ENCODE measurements at places on chromosomes 1 and 21.

GRCh38 chr1:175887981-175888428, 144.6 kb upstream of the TNR start:
- H3K27ac ChIP-seq, result no peak overlapping the region
- no peaks in the 10 kb centered on the region for H3K36me3 ChIP-seq
- peaks cover 3% of the 10 kb centered on the region for H3K27me3 ChIP-seq
- DNase-seq, result no peak

DNA sequence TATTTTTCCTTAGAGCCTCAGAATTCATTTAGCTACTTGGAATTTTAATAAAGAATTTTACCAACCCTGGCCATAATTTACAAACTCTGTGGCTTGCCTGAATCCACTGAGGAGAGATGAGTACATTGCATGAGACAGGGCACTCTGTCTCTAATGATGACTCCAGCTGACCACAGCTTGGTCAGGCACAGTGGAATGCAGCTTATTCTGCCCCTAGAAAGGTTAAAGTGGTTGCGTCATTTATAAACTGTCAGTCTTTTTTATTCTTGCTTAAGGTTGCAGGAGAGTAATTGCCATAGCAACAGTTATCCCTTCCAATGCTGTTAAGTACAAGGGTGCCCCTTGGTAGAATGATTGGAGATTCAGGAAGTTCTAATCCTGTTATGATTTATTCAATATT, 28.3 kb downstream of the PDE4B start:
- no peaks in the 10 kb centered on the region for H3K27me3 ChIP-seq
- H3K4me3 ChIP-seq, result no peak overlapping the region
- H3K27ac ChIP-seq, result no peak overlapping the region
- DNase-seq, result no peak
- no peaks in the 10 kb centered on the region for H3K4me1 ChIP-seq
- no peaks in the 10 kb centered on the region for H3K36me3 ChIP-seq

GRCh38 chr1:219442611-219443061, 170.3 kb downstream of the ZC3H11B start:
- no peak overlapping the region for H3K27ac ChIP-seq
- H3K4me3 ChIP-seq, result no peak overlapping the region
- H3K4me1 ChIP-seq, result no peaks in the 10 kb centered on the region
- DNase-seq, result no peak
- H3K27me3 ChIP-seq, result no peaks in the 10 kb centered on the region

DNA sequence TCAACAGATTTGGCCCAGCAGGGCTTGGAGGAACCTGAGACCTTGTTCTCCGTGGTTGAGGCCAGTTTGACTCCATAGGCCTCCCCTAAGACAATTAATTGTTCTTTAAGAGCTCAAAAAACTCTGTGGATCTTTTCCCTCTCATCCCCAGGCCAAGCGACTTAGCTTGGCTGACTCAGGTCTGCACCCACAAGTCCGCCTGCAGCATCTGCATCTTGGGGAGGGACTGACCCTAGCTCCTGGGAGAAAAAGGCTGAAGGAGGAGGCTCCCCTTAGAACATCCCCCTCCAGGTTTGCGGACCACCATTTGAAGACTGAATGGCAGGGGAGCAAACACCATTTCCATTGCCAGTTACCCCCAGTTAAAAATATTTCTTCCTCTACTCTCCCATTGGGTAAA, 1.5 kb upstream of the HES2 start:
- H3K4me1 ChIP-seq, result peaks cover 15% of the 10 kb centered on the region
- DNase-seq, result no peak
- H3K36me3 ChIP-seq, result no peaks in the 10 kb centered on the region
- H3K27me3 ChIP-seq, result peaks cover 52% of the 10 kb centered on the region
- no peak overlapping the region for H3K27ac ChIP-seq

GRCh38 chr21:46210378-46211136, 18.0 kb downstream of the LSS start:
- no peaks in the 10 kb centered on the region for H3K27me3 ChIP-seq
- H3K4me1 ChIP-seq, result no peaks in the 10 kb centered on the region
- DNase-seq, result peak; percentile 3
- no peak overlapping the region for H3K27ac ChIP-seq

DNA sequence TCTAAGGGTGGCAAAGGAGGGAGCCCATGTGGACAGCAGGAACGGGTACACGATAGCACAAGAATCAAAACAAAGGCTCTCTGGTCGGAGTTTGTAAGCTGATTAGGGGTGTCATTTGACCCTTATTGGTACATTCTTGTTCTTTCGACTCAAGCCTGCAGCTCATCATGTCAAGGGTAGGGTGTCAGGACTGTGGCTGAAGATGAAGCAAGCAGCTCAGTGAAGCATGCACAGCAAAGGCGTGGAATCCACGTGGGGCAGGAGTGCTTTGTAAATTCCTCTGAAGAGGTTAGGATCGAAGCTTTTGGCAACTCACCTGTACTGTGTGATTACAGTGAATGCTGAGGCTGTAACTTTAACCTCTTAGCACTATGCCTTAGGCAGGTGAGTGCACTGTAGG, 4.7 kb upstream of the ABCB10 start:
- H3K4me1 ChIP-seq, result peaks cover 9% of the 10 kb centered on the region
- DNase-seq, result no peak
- no peak overlapping the region for H3K4me3 ChIP-seq
- H3K36me3 ChIP-seq, result peaks cover 2% of the 10 kb centered on the region
- H3K27me3 ChIP-seq, result no peaks in the 10 kb centered on the region

- DNase-seq, result no peak
- no peaks in the 10 kb centered on the region for H3K27me3 ChIP-seq
- H3K36me3 ChIP-seq, result peaks cover 4% of the 10 kb centered on the region
- peak overlapping the region; percentile 97 for H3K27ac ChIP-seq
These were observed 239.8 kb upstream of the C1orf105 start for GRCh38 chr1:172180501-172181285.

DNA sequence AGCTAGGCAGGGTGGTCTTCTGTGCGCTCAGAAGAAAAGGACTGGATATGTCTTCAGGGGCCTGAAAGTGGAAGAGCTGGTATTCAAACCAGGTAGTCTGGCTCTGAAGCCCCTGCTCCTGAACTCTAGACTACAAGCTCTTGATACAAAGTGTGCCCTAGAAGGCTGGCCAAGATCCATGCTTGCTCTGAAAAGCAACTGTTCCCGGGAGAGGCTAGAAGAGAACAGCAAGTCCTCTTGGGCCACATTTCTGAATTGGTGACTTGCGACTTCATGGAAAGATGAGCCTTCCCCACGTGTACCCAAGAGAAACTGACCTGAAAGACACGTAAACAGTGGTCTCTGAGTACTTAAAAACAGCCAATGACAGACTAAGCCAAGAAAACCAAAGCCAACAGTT, 123.3 kb upstream of the GRIK3 start:
- H3K36me3 ChIP-seq, result no peaks in the 10 kb centered on the region
- no peak overlapping the region for H3K27ac ChIP-seq
- peaks cover 10% of the 10 kb centered on the region for H3K27me3 ChIP-seq
- no peaks in the 10 kb centered on the region for H3K4me1 ChIP-seq
- DNase-seq, result no peak

DNA sequence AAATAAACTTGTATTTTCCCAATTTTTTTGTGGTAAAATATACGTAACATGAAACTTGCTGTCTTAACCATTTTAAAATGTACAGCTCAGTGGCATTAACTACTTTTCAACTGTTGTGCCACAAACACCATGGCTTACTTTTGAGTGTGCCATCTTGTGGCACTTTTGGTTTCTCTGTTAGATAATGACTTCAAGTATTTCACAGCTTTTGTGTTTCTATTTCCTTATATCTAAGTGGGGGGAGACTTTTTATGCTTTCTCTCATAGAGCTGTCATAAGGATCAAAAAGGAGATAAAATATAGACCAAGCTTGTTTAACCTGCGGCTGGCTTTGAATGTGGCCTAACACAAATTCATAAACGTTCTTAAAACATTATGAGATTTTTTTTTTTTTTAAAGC, 44.3 kb downstream of the CDC14A start:
- peaks cover 74% of the 10 kb centered on the region for H3K4me1 ChIP-seq
- H3K27me3 ChIP-seq, result no peaks in the 10 kb centered on the region
- no peak overlapping the region for H3K4me3 ChIP-seq

- no peaks in the 10 kb centered on the region for H3K4me1 ChIP-seq
- no peak for DNase-seq
- H3K27me3 ChIP-seq, result peaks cover 4% of the 10 kb centered on the region
- no peak overlapping the region for H3K27ac ChIP-seq
- H3K36me3 ChIP-seq, result no peaks in the 10 kb centered on the region
- H3K4me3 ChIP-seq, result no peak overlapping the region
These were observed 645.8 kb upstream of the USP24 start for GRCh38 chr1:55860798-55861519.

DNA sequence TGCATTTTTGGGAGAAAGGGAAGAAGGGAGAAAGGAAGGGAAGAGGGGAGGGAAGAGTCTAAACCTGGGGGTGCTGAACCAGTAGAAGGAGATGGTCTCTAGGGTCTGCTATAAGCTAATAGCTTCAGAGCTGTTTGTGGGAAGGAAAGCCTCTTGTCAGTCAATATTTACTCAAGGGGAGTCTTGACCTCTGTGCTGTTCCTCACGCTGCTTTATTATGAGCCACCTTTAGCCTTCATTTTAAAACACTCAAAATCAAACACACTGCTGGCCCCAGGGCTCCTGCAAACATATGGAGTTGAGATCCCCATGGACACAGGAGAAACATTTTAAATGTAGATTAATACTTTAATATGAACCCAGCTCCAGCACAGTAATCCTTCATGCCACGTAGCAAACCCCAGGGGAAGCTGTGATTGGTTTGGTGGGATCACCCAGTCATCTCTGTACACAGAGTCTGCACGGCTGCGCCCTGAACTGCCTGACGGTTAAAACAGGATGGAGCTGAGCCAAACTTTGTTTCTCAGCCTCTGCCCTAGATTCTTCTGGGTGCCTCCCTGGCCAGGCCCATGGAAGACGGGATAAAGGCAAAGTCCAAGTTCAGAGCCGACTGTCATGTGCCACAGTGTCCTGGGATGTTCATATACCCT, 40.2 kb upstream of the VWA5B1 start:
- no peaks in the 10 kb centered on the region for H3K36me3 ChIP-seq
- no peak overlapping the region for H3K27ac ChIP-seq
- H3K4me3 ChIP-seq, result no peak overlapping the region
- H3K27me3 ChIP-seq, result peaks cover 15% of the 10 kb centered on the region
- no peaks in the 10 kb centered on the region for H3K4me1 ChIP-seq
